CD4-positive, alpha-beta memory T cell (primary cell): ENCODE measurements at places on chromosomes 12 and 14. TPM values are rescaled to one million over a fixed set of nuclear protein-coding genes. Genes with fewer than 3 reads are reported as not detected.
A peak's percentile ranks its signal among the peaks of the same experiment; 100 is the strongest.

Gene FGF6
- not detected for total RNA-seq

DNA sequence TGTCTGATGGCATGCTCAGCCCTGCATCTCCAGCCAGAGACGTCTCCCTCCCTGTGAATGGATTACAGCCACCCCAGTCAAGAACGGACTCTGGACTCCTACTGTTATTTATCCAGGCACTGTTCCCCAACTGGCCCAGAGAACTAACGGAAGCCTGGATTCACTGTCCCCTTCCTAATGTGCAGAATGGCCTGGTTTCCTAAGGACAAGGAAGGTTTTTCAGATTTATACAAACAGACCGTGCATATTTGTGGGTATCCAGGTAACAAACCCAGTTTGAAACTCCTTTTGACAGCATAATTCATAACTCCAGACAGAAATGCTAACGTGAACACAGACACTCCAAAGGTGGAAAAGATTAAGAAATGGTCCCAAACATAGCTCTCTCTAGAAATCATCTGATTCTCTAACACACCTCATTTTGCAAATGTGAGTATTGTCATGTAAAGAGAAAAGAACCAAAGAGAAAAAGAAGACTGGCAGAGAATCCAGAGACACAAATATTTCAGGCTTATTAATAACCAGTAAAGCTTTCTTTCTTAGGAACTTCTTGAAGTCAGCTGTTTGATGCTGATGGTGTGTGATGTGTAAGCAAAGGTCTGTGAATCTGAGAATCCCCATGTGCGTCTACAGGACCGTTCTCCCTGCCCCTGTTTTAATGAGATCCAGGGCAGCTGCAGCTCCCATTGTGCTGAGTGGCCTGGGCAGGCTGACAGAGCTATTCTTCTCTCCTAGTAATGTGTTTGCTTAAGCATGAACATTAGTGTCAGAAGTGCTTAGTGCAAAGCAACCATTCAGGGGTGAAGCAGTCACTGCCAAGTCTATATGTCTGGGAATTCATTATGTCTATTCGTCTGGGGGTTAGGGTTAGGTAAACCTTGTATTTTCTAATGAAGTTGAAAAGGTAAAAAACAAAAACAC lies 86.8 kb upstream of the HIF1A start:
- H3K36me3 ChIP-seq, result no peaks in the 10 kb centered on the region
- no peak for DNase-seq

DNA sequence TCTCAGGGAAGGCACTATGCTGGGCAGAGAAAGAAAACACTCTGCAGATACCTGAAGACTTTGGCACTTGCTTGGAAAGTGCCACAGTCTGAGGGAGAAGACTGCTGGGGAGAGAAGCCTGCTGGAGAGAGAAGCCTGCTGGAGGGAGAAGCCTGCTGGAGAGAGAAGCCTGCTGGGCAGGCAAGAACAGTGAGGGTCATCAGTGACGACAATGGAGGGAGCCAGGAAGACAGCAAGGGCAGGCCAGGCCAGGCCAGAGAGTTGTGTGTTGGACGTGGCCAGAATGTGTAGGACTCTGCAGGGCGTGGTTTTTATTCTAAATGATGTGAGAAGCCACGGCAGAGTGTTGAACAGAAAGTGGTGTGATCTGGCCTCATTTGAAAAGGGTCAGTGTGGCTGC lies 185.3 kb upstream of the ABCD2 start:
- H3K27ac ChIP-seq, result no peak overlapping the region
- no peak for DNase-seq
- no peaks in the 10 kb centered on the region for H3K27me3 ChIP-seq
- H3K36me3 ChIP-seq, result no peaks in the 10 kb centered on the region
- no peak overlapping the region for H3K4me3 ChIP-seq

- H3K27me3 ChIP-seq, result no peaks in the 10 kb centered on the region
- no peaks in the 10 kb centered on the region for H3K36me3 ChIP-seq
- H3K27ac ChIP-seq, result no peak overlapping the region
- H3K4me1 ChIP-seq, result peaks cover 47% of the 10 kb centered on the region
Observed at GRCh38 chr14:68293404-68293803, 473.8 kb downstream of the RAD51B start.

- H3K4me3 ChIP-seq, result no peak overlapping the region
- no peaks in the 10 kb centered on the region for H3K27me3 ChIP-seq
- no peaks in the 10 kb centered on the region for H3K36me3 ChIP-seq
- H3K27ac ChIP-seq, result no peak overlapping the region
- no peaks in the 10 kb centered on the region for H3K4me1 ChIP-seq
Observed at GRCh38 chr12:28568118-28568517, 377.9 kb downstream of the CCDC91 start.

DNA sequence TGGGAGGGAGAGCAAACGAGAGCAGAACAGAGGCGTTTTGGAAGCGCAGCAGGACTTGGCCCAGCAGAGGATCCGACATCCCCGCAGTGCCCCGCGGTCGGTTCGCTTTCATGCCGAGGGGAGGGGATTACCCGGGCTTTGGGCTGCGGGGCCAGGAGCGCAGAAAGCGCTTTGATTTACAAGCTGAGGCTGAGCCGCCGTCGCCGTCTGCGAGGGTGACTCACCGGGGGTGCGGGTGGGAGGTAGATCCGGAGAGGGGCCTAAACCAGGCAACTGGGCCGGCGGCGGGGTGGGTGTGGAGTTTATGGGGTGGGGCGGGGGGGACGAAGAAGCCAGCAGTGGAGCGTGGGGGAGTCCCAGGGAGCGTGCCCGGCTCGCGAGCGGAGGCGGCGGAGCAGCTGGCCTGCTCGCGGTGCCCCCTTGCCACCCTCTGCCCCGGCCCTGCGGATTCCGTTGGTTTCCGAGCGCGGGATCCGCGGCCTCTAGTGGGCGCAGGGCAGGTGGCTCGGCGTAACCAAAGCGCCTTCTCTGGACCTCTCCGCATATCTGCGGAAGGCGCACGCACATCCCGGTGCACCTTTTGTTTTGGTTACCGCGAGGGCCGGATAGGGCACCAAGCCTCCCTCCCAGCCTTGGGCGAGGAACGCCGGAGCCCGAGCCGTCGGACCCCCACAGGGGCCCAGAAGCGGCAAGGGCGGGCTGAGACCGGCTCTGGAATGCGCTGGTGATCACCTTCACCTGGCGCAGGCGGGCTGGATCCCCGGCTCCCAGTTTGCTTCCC lies 2.6 kb downstream of the SIX4 start:
- DNase-seq, result peak; percentile 17
- H3K27ac ChIP-seq, result no peak overlapping the region
- H3K4me3 ChIP-seq, result no peak overlapping the region

DNA sequence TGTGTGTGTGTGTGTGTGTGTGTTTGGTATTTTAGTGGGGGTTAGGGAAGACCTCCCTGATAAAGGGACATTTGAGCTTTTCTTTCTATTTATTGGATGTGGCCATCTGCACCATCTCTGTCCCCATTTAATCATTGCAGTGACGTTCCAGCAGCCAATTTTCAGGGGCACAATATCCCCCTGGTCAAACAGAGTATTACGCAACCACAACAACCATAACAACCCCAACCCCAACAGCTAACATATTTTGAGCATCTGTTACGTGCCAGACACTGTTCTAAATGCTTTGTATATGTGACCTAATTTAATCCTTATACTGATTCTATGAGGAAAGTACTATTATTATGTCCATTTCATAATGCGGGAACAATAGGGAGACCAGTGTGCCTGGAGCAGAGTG lies 87.4 kb downstream of the TTC8 start:
- H3K4me3 ChIP-seq, result no peak overlapping the region
- H3K4me1 ChIP-seq, result no peaks in the 10 kb centered on the region
- no peaks in the 10 kb centered on the region for H3K27me3 ChIP-seq
- no peak overlapping the region for H3K27ac ChIP-seq
- DNase-seq, result no peak

- no peak overlapping the region for H3K27ac ChIP-seq
- no peaks in the 10 kb centered on the region for H3K27me3 ChIP-seq
- no peaks in the 10 kb centered on the region for H3K4me1 ChIP-seq
- no peak for DNase-seq
- H3K36me3 ChIP-seq, result no peaks in the 10 kb centered on the region
Observed at GRCh38 chr14:28059254-28059653, 707.3 kb upstream of the FOXG1 start.

GRCh38 chr12:6018265-6018664 lies 73.2 kb upstream of the ANO2 start:
- no peak overlapping the region for H3K4me3 ChIP-seq
- no peaks in the 10 kb centered on the region for H3K36me3 ChIP-seq
- DNase-seq, result no peak
- no peaks in the 10 kb centered on the region for H3K4me1 ChIP-seq
